Caudate nucleus (tissue), 63 donors: ENCODE measurements at places on chromosomes 5 and 9.

GRCh38 chr5:91313757-91314673, 69.1 kb downstream of the ARRDC3 start:
- DNase-seq, result no peak

DNA sequence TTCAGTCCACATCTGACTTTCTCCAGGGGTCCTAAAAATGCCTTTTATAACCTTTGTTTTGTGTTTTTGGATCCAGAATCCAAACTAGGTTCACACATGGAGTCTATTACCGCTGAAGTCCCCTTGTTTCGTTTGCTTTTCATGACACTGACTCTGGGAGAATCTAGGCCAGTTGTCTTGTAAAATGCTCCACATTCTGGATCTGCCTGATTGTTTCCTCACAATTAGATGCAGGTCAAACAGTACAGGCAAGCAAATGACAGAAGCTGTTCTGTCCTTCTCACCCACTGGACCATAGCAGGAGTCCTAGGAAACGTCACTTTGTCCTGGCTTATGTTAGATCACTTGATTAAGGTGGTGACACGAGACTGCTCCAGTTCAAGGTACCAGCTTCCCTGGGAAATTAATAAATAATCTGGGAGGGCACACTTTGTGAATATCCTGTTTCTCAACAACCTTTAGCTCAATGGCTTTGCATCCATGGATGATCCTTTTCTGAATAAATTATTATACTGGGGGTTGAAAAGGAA, 34.1 kb downstream of the FABP6 start:
- no peak for DNase-seq

DNA sequence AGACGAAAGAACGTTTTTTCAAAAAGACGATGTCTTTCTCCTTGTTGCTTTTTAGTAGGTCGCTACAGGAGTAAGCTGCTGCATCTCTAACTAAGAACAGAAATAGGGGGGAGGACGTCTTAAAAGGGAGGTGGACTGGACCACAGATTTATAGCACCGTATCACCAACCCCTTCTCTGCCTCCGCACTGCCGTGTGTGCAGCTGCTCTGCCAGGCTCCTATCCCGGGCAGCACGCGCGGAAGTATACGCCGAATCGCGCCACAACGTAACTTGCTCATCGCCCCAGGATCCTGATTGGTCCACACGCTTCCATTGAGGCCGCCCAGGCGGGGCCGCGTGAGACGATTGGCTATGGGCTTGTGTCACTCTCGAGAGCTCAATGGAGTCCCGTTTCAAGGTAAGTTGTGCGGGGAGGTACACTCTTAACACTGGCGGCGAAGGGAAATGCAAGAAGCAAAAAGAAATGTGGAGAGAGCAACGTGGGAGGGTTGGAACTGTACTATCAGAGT, at the start of gene ELAVL2:
Gene ELAVL2 (minus strand): TSS at position 121 of the 510 bp plus-strand sequence. CDS start 64,006 bp downstream, outside the sequence.
- DNase-seq, result peak; percentile 52

DNA sequence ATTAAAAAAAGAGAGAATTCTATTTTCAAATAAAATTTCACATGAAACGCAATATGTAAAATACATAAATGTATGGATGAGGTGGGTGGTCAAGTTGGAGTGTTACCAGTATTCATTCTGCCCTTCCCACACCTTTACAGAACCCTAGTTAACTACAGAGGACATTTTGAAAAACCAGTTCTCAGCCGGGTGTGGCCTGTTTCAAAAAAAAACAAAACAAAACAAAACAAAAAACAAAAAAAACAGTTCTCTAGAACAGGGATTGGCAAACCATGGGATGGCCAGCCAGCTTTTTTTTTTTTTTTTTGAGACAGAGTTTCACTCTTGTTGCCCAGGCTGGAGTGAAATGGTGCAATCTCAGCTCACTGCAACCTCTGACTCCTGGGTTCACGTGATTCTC, 28.4 kb upstream of the HK3 start:
- DNase-seq, result no peak

- DNase-seq, result no peak
Measured at GRCh38 chr5:2300861-2301574, 418.3 kb upstream of the IRX4 start.

GRCh38 chr5:167633114-167633513, 658.3 kb upstream of the WWC1 start:
- DNase-seq, result no peak

DNA sequence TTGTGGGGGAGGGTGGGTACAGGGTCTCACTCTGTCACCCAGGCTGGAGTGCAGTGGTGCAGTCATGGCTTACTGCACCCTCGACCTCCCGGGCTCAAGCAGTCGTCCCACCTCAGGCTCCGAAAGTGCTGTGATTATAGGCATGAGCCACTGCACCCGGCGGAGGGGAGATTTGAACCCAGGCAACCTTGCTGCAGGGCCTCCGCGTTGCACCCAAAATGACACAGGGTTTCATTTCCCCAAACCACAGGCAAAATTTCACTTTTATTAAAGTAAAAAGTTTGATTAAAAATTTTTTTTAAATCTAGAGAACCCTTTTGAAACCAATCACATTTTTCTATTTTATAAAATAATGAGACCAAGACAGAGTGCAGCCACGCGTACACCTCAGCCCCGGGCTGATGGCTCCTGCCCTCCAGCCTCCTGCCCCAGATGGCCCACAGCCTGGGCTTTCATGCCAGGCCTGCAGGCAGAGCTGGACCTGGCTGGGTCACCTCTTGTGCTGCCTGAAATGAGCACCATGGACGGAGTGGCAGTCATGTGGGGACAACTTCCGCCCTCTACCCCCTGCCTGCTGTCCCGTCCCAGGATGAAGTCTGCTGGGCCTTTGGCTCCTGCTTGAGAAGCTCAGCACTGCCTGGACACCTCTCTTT, 30.5 kb downstream of the USP20 start:
- DNase-seq, result no peak

- DNase-seq, result no peak
Measured at GRCh38 chr5:33308586-33308985, 132.2 kb upstream of the TARS1 start.

- DNase-seq, result no peak
Measured at GRCh38 chr5:98604301-98604700, 169.2 kb upstream of the RGMB start.

DNA sequence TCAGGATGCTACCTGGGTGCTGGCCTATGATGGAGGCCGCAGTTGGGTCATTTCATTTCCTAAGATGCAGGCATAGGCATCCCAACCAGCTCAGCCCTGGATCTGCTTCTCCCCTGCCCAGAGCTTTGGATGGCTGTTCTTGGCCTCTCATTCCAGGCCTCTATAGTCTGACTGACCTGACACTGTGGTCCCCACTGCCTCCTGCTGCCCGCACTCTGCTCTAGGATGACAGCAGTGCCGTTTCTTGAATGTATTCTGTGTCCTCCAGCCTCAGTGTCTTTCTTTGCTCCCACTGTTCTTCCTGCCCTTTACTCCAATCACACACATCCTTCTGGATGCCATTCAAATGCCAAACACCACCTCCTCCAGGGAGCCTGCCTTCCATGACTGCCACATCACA, 235.7 kb downstream of the HSPA4 start:
- no peak for DNase-seq

- no peak for DNase-seq
Measured at GRCh38 chr5:116231288-116231687, 146.5 kb downstream of the COMMD10 start.

DNA sequence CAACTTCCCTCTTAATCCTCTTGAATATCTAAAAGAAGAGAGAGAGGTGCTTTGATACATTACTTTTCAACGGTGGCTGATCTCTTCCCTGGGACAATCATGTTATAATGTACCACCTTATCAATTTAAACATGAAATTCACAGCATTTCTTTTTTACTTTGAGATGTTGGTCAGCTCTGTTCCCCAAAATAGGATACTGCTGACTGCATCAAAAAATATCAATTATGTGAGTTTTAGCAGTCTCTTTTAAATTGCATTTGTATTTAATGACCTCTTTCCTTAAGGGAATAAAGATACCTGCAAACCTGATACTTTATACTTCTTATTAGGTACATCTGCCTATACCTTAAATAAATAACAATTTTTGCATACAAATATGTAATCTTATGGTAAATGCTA, 58.4 kb upstream of the MARCHF11 start:
- no peak for DNase-seq

- DNase-seq, result no peak
Measured at GRCh38 chr5:180303226-180304015, 11.5 kb upstream of the MAPK9 start.

GRCh38 chr5:89236900-89237299, 353.9 kb upstream of the MEF2C start:
- no peak for DNase-seq

DNA sequence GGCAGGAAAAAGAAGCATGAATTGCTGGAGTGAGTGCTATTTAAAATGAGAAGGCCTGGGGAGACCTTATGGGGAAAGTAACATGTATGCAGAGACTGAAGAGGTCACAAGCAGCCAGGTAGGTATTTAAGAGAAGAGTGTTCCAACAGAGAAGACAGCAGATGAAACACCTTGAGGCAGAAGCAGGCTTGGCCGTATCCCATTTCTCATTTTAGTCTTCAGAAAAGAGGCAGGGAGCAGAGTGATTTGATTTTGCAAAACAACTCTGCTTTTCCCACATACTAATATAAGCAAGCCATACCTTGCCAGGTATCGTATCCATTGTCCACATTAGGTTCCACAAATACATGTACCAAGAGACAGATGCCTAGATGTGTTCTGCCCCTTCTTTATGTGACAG, 244.3 kb downstream of the ASTN2 start:
- no peak for DNase-seq

GRCh38 chr9:133239533-133240090, 30.6 kb upstream of the OBP2B start:
- DNase-seq, result no peak

DNA sequence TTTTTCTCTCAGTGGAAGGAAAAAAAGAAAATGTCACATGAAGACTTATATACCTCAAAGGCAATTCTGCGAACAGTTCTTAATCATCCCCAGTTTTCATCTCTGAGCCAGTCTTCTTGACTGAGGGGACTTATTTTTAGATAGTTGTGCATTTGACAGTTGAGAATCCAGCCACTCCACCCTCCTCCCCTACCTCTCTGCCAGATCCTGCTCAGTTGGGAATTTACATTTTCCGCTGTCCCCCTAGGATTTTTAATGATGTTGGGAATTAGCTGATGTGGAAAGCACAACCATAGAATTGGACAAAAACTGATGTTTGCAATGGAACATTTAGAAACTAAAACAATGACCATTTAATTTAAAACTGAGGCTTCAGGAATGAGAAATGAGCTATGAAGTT, 194.3 kb upstream of the PIK3R1 start:
- no peak for DNase-seq

DNA sequence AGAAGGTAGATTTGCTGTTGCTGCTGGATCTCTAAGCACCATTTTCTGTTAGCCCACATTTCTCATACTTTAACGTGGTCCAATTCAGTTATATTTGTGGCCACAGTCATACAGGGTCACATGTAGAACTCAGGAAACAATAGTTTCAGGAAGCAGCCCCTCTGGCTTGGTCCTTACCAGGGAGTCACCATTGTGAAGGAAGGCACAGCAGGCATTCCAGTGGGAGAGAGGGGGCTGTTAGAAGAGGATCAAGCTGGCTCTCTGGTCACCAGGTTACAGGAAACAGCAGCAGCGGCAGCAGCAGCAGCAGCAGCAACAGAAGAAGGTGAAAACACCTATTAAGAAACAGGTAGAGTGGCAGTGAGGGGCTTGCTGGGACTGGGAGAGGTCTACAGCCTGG, 14.5 kb downstream of the C9orf43 start:
- no peak for DNase-seq

- DNase-seq, result no peak
Measured at GRCh38 chr5:93572101-93572607, 8.9 kb downstream of the NR2F1-AS1 start.

GRCh38 chr9:109574061-109574882, 76.2 kb upstream of the PTPN3 start:
- no peak for DNase-seq

GRCh38 chr5:76801803-76802195, 17.0 kb upstream of the F2RL1 start:
- DNase-seq, result no peak

DNA sequence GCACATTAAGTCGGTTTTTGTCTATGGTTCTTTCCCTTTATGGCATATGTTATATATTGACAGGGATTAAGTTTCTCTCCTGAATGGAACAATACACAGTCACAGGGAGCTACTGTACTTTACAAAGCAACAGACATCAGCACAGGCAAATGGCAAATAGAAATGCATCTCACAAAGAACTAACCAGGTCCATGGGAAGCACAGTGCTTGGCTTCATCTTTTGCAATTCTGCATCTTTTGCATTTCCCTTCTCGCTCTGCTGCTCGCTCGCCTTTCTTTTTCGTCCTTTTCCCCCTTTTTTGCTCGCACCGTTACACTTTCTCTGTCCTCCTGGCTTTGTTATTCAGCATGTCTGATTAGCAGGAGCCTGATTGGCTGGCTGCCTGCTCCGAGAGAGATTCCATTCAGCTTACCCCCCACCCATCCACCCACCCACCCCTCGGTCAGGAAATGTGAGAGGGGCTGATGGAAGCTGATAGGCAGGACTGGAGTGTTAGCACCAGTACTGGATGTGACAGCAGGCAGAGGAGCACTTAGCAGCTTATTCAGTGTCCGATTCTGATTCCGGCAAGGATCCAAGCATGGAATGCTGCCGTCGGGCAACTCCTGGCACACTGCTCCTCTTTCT, at the start of gene ADAMTSL1:
Gene ADAMTSL1 (plus strand): TSS at position 502 of the 628 bp plus-strand sequence. CDS start 80 bp downstream, at position 582.
- peak; percentile 43 for DNase-seq

DNA sequence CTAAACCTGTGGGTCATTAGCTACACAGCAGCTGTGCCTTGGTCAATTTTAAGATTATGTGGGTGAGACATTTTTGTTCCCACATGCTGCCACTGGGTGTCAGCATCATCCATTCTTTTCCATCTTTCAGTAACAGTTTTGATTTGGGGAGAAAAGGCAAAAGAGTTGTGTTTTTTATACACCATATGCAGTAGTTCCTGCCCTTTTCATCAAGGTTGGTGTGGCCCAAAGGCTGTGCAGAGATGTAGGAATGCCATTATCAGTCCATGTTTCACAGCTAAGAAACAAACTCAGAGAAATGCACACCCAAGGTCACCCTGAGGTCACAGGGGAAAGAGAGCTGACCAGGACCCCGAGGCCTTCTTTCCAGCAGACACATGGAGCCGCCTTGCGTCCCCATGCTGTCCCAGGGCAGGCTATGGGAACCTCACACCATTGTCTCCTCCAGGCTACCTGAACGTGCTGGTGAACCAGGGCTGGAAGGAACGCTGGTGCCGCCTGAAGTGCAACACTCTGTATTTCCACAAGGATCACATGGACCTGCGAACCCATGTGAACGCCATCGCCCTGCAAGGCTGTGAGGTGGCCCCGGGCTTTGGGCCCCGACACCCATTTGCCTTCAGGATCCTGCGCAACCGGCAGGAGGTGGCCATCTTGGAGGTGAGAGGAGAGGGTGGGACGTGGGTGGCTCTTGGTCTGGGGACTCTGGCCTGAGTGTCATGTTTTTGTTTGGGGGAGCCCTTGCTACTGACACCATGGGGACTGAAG, 27.8 kb upstream of the GRPEL2 start:
- DNase-seq, result no peak

DNA sequence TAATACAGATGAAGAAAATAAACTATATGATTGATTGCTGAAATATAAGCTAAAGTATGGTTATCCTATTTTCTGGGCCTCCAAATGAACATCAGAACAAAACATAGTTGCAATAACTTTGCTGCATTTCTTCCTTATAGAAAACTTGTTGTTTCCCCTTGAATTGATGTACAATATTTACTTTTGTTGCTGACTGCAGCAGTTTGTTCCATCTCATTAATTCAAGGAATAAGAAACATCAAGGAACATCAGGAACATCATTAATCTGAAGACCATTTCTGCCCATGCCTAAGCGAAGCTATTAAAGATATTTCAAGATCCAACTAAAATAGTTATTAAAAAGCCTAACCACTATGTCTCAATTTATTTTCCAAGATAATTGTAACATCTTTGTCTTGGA, 363.6 kb upstream of the EDIL3 start:
- no peak for DNase-seq

- no peak for DNase-seq
Measured at GRCh38 chr5:68748101-68748500, 345.7 kb upstream of the SLC30A5 start.
